ENCODE measurements at places on chromosomes 2 and 18.

DNA sequence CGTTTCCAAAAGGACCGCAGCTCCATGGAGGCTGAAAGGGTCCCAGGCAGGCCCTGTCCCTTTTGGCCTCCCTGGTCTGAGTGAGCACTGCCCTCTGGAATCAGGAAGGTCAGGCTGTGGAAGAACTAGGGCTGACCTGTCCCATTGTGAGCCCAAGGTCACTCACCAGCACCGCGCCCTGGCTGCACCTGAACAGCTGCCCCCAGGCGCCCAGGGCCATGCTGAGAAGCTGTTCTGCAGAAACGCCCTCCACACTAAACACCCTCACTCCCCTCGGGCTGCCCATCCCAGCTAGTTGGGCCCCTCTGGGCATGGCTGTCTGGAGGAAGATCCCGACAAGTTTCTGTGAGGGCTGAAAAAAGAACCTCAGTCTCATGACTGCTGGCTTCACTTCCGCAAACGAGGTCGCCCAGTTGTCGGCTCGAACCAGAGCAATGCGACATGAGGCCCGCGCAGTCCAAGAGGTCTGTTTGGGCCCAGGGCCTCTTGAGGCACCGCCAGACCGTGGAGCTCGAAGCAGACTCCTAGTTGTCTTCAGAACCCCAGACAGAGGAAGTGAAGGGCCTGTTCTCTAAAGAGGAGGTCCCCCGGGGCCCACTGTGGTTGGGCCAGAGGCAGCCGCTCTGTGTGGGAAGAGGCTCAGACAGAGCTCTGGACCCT lies 64.4 kb downstream of the INPP5D start:
- DNase-seq: no peak

DNA sequence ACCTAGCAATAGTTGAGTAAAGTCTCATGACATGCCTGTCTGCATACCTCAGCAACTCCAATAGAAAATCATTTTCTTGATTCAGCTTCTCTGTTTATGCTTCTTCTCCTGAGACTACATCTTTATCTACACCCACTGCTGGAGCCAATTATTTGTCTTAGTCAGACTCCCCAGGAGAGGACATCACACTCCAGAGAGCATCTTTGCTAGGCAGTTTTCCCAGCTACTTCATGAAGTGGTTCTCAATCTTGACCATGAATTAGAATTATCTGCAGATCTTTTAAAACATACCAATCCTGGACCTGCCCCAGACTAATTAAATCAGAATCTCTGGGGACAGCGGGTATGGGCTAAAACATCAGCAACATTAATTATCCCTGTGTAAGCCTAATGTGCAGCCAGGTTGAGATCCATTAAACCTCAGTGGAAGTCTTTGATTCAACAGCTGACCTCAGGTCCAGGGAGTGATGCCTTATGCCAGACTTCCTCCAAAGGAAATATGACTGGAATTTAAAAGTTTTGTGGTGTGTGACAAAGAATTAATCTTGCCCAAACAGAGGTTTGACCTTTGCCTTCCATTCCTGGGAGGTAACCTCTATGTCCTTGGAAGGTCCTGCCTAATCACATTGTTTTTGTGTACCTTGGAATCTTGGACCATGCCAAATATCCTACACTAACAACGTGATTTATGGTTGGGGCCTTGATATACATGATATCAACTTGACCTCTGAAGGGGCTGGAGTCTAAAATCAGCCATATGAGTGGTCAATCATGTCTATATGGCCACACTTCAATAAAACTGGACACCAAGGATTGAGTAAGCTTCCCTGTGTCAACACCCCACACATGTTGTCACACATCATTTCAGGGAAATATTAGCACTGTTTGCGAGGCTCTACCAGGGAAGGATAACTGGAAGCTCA lies 99.3 kb upstream of the DNAJC10 start:
- DNase-seq: peak; percentile 50

GRCh38 chr2:24730481-24730880 lies 62.7 kb downstream of the PTRHD1 start:
- DNase-seq: no peak

GRCh38 chr2:9554921-9555296 lies 721 bp downstream of the ADAM17 start:
- peak; percentile 58 for DNase-seq

- no peak for DNase-seq
These were observed 38.9 kb downstream of the RAB27B start for GRCh38 chr18:54867131-54867530.

DNA sequence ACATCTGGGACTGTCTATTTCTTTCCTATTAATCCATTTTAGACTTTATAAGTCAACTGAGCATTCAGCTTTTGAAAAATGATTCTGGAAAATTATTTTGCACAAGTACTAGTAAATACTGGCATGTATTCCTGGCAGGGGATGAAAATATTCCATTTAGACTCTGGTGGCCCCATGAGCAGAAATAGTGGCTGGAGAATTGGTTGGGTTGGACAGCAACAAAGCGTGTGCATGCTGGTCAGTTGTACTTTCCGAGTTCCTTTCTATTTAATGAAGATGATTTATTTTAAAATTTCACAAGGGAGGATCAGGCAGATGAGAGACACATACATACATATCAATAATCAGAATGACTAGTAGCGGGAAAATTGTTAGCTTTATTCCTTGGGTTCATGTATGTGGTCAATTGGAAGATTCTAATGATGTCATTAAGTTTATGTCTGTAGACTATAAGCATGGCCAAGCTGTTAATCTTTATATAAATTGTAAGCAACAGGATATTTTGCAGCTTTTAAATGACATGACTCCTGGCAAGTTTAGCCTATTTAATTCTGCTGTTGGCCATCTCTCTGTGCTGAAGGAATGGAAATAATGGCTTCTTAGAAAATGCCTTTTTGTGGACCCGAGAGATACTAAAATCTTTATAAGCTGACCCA lies 541.6 kb downstream of the SLC4A3 start:
- DNase-seq: no peak

DNA sequence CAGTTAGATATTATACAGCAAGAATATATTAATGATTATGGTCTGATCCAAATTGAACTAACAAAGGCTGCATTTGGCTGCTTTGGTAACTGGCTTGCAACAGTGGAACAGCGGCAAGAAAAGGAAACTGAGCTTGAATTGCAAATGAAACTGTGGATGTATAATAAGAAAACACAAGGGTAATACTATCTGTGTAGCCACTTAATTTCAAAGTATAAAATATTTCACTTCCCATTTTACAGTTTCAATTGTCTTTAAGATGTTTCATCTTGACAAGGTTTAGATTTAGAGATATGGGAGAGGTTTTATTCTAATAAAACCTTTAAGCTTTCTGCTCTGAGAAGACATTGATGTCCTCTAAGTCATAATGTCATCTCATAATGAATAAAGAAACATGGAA lies 23.8 kb downstream of the WDR75 start:
- DNase-seq: no peak

- peak; percentile 48 for DNase-seq
These were observed 1.6 kb downstream of the COBLL1 start for GRCh38 chr2:164839914-164840457.

GRCh38 chr18:58499527-58500221 lies 129.2 kb downstream of the ALPK2 start:
- no peak for DNase-seq

DNA sequence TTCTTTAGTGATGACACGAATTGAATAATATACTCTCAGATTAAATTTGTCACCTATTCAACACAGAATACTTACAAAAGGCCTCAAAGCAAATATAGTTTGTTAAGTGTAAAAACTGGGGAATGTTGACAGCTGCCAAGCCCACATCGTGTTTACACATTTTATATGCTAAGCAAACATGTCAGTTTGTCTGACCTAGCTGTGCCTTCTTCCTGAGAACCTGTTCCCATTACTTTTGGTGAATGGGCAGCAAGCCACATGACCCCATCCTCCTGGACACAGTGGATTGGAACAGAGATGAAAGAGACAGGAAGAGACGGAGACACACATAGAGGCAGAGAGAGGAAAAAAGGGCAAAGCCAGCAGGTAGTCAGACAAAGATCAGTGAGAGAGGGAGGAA lies 22.9 kb upstream of the CUL3 start:
- no peak for DNase-seq

GRCh38 chr2:184532551-184532950 lies 65.8 kb upstream of the ZNF804A start:
- no peak for DNase-seq

DNA sequence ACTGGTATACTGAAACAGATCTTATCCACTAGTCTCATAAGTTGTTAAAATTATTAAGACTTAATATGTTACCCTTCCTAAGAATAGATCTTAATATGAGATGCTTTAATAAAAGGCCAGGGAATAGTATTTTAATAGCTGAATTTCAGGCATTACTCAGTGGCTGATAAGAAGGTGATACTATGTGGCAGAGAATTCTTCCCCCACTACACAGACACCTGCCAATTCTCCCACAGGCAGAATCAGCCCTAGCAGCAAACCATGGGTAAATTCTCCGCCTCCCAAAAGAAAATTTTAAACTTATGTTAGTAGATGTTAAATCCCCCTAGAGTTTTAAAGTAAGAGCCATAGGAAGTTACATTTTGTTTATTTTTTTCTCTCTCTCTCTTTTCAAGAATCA lies 888.8 kb downstream of the LRP1B start:
- no peak for DNase-seq

- peak; percentile 28 for DNase-seq
These were observed 107.2 kb upstream of the L3MBTL4 start for GRCh38 chr18:6521803-6522418.

GRCh38 chr2:169975221-169975620 lies 148.0 kb downstream of the UBR3 start:
- DNase-seq: no peak

DNA sequence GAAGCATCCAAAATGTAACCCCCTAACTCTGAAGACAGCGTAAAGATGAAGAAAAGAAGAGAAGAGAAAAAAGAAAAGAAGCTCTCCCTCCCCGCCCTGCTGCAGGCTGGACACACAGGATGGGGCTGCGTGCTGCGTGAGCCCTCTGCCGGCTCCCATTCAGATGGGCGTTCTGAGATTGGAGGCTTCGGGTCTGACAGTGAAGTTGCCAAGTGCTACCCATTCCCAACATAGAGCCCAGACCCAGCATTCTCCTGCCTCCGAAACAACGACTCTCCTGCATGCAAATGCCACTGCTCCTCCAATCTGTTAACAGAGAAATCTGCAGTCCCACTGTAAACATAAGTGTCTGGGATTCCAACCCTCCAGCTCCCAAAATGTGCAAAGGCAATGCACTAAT lies 234.9 kb downstream of the BCL11A start:
- DNase-seq: no peak

- DNase-seq: no peak
These were observed 130.4 kb downstream of the COL4A4 start for GRCh38 chr2:227033471-227034148.

DNA sequence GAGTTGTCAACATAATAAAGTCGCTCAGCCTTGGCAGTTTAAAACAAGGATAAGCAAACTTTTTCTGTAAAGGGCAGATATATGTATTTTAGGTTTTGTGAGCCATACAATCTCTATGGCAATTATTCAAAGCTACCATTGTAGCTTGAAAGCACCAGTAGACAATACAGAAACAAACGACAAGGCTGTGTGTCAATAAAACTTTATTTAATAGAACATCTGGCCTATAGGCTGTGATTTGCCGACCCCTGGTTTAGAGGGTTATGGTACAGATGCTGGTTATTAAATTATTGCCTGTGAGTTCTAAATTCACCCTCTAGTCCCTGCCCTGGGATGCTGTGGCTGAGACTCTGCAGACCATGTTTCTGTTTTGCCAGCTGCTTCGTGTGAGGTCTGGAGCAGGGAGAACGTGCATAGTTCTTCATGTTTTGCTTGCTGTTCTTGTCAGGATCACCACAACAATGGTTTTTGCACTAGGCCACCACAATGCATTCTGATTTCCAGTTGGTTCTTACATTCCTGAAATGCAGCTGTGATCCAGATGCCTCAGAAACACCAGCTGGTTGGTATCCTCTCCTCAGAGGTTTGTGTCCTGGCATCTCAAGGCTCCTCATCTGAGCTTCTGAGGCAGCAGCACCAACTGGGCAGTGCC lies 46.6 kb downstream of the ICOS start:
- DNase-seq: no peak

- no peak for DNase-seq
These were observed 180.5 kb downstream of the ZNF516 start for GRCh38 chr18:76314496-76314895.

DNA sequence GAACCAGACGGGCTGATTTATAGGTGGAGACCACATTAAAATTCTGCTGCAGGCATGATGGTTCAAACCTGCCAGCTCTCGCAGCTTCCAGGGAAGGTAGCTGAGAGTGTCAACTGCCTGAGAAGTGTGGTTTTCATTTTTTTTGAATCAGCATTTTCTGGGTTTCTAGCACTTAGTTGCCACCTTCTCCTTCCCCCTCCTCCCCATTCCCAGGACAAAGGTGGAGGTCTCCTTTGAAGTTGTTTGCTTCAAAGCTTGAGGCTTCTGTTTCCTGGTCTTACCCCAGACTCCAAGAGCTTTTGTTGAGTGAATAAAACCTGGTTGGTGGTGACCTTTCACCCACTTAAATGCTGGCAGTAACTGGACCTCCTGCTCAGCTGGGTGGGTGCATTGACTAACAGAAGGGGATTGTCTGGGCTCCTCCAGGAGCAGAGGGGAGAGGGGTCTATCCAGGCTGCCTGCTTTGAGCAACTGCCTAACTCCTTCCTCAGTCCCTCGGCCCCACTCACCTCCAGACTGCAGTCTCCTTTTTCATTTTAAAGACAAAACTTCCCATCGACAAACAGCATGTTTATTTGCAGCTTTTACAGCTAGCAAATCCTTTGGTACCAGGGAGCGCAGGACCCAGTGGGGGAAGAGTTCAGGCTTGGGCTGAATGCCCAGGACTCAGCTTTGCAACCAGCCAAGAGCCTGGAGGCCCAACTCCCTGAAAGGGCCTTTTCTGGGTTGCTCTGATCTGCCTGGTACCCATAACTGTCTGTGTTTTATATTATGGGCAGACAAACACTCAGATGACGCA lies 3.5 kb downstream of the RHOB start:
- no peak for DNase-seq
